ENCODE measurements at places on chromosomes 7 and 10.

- DNase-seq: no peak
These were observed 287.4 kb upstream of the ZMIZ1 start for GRCh38 chr10:78781251-78781913.

DNA sequence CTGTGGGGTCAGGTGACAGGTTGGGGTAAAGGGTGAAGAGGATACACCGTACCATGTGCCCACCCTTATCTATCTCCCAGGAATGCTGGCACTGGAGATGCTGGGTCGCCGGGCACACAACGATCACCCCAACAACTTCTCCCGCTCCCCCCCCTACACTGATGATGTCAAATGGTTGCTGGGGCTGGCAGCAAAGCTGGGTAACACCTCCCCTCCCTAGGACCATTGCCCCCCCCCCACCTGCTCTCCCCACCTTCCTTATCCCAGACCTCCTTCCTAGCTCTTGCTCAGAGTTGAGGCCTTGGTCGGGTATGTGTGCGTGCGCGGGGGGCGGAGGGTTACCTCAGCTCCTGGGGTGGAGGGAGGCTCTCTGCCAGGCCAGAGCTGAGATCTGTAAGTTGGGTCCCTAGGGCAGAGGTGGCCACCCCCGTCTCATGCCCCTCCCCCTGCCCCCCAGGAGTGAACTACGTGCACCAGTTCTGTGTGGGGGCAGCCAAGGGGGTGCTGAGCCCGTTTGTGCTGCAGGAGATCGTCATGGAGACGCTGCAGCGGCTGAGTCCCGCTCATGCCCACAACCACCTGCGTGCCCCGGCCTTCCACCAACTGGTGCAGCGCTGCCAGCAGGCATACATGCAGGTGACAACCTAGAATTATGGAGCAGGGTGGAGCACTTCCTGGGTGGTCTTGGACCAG is 10.7 kb downstream of the NDST2 start:
- no peak for DNase-seq

DNA sequence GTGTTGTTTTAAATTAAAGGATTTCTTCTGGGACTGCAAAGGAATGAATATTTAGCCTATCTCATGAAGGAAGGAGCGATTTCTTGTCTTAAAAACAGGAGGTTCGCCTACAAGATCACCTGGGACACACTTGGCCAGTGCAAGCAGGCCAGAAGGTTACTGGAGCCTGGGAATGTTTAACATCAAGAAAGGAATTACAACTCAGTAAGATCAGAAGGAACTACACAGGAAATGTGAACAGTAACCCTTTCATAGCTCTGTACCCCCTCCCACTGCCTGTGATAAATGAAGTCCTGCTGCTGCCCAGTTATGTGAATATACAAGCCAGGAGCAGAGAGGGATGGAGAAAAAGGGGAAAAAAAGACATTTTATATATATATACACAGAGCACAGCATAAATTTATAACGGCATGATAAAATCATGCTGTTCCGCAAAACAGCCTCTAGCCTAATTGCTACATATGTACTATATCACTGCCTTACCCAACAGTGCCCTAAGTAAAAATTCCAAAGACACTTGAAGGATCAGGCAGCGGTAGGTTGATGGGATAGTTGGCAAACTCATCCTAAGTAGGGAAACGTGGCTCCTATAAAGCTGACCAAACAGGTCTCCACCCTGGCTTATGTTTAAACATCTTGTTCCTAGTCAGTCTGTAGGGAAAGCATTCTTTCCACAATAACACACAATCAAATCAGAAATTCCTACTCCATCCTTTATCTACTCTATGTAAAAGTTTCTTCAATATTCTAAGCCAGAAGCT is 63.8 kb downstream of the ZNF438 start:
- DNase-seq: no peak

DNA sequence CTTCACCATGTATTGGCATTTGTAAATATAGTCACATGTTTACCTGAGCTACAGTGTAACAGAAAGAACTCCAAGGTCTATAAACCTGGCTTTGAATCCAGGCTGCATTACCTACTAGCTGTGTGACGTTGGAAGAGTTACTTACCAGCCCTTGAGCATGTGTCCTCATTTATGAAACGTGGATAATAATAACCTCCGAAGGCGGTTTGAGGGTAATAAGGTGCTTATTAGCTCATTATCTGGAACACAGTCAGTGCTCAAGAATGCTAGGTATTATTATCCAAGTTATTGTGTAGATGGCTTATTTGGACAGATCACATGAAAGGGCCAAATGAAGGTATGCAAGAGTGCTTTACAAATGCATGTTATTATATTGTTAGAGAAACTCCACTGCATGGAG is 64.9 kb downstream of the SEC23IP start:
- no peak for DNase-seq

- DNase-seq: no peak
These were observed 122.2 kb downstream of the KMT2E start for GRCh38 chr7:105136221-105136620.

DNA sequence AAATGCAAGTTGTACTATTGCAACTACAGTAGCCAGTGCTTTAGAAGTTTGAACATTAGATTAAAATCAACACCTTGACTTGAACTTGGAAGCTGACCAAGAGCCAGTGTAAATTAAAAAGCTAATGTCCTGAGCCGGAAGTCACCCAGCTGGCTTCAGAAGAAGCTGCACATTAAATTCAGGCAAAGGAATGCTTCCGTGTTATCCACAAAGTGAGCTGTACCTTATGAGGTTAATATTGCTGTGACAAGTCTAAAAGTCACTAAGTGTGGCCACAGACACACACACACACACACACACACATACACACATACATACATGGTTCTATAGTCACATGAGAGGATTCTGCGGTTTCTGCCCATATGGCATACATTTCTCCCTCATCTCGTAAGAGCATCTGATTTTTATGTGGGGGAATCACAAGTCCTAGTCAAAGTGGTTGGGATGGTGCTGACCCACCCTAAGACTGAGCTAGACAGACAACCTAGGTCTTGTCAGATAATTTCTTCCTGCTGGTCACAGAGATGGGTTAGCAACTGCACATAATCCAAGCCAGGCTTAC is 612.9 kb downstream of the SORCS1 start:
- DNase-seq: no peak

- DNase-seq: no peak
These were observed 141.8 kb downstream of the C7orf25 start for GRCh38 chr7:42770114-42770513.

- no peak for DNase-seq
These were observed 75.2 kb downstream of the DIP2C start for GRCh38 chr10:614139-614711.

- DNase-seq: no peak
These were observed 12.2 kb upstream of the FAM20C start for GRCh38 chr7:179948-180694.
